HT1080 (cell line): ENCODE measurements at places on chromosomes 1 and 21. TPM values are rescaled to one million over a fixed set of nuclear protein-coding genes. Genes with fewer than 3 reads are reported as not detected.

MSH4 gene
- total RNA-seq: 0.13 TPM in 1 of 2 replicates, not detected in the other

KRTAP21-2 gene
- not detected in 2 replicates for total RNA-seq

DNA sequence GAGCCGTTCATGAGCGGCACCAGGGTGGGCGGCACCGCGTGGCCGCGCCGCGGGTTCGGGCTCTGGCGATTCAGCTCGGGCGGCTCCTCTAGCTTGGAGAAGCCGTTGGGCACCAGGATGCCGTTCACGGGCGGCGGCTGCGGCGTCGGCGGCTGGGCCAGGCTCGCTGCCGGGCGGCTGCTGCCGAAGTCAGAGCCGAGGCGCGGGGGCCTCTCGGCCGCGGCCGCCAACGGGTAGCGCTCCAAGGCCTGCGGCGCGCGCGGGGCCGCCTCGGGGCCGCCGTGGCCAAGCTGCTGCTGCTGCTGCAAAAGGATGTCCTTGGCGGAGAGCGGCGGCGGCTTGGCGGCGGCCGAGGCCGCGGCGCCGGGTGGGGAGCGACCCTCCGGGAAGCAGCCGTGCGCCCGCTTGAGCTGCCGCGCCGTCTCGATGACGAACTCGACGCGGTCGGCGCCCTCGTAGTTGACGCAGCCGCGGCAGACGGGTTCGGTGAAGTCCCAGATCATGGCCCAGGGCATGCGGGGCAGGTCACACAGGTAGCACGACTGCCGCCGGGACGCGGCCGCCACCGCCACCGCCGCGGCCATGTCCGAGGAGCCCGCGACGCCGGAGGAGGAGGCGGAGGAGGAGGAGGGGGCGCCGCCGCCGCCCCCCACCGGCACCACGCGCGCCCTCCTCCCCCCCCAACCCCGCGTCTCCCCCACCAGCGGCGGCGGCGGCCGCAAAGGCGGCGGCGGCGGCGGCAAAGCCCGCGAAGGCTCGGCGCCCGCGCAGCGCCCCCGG lies 877 bp downstream of the IRF2BP2 start:
- peak; percentile 40 for DNase-seq

- no peak for DNase-seq
These were observed 1105.3 kb upstream of the TMPRSS15 start for GRCh38 chr21:19508844-19509243.
